ENCODE measurements at places on chromosomes 2 and 18. TPM values are rescaled to one million over a fixed set of nuclear protein-coding genes. Genes with fewer than 3 reads are reported as not detected.

Gene SERPINB12
- not detected for total RNA-seq

Gene CEBPZOS
- total RNA-seq = not detected

Gene ERMN
- not detected for total RNA-seq

Gene FLACC1
- 1.4 TPM for total RNA-seq

DNA sequence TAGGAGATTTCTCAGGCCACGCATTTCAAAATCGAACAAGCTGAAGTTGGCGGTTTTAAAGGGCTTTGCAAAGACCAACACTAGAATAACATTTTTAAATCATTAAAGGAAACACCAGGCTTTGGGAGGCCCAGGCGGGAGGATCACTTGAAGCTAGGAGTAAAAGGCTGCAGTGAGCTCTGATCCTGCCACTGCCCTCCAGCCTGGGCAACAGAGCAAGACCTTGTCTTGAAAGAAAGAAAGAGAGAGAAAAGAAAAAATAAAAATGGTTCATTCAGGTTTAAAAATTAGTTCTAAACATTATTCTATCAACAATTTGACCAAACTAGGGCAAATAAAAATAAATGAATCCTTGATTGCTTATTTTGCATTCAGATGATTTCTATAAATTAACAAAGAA is 789 bp upstream of the CHST9 start:
- no peaks in the 10 kb centered on the region for H3K36me3 ChIP-seq
- H3K27me3 ChIP-seq = peaks cover 59% of the 10 kb centered on the region
- DNase-seq = no peak
- H3K27ac ChIP-seq = no peak overlapping the region
- peaks cover 22% of the 10 kb centered on the region for H3K4me1 ChIP-seq

GRCh38 chr18:37778417-37779165 is 213.0 kb upstream of the CELF4 start:
- peaks cover 7% of the 10 kb centered on the region for H3K27me3 ChIP-seq
- H3K36me3 ChIP-seq = no peaks in the 10 kb centered on the region
- no peak overlapping the region for H3K4me3 ChIP-seq

- H3K4me3 ChIP-seq = no peak overlapping the region
- H3K36me3 ChIP-seq = peaks cover 16% of the 10 kb centered on the region
- H3K27me3 ChIP-seq = no peaks in the 10 kb centered on the region
- H3K4me1 ChIP-seq = peaks cover 43% of the 10 kb centered on the region
Measured at GRCh38 chr2:229800997-229801754, 86.8 kb upstream of the DNER start.

DNA sequence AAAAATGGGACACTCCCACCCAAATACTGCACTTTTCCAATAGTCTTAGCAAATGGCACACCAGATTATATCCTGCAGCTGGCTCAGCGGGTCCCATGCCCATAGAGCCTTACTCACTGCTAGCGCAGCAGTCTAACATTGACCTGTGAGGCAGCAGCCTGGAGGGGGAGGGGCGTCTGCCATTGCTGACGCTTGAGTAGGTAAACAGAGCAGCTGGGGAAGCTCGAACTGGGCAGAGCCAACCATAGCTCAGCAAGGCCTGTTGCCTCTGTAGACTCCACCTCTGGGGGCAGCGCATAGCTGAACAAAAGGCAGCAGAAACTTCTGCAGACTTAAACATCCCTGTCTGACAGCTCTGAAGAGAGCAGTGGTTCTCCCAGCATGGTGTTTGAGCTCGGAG is 110.4 kb downstream of the CTIF start:
- no peak overlapping the region for H3K4me3 ChIP-seq
- no peak overlapping the region for H3K27ac ChIP-seq
- no peak for DNase-seq
- no peaks in the 10 kb centered on the region for H3K27me3 ChIP-seq
- H3K36me3 ChIP-seq = peaks cover 27% of the 10 kb centered on the region

DNA sequence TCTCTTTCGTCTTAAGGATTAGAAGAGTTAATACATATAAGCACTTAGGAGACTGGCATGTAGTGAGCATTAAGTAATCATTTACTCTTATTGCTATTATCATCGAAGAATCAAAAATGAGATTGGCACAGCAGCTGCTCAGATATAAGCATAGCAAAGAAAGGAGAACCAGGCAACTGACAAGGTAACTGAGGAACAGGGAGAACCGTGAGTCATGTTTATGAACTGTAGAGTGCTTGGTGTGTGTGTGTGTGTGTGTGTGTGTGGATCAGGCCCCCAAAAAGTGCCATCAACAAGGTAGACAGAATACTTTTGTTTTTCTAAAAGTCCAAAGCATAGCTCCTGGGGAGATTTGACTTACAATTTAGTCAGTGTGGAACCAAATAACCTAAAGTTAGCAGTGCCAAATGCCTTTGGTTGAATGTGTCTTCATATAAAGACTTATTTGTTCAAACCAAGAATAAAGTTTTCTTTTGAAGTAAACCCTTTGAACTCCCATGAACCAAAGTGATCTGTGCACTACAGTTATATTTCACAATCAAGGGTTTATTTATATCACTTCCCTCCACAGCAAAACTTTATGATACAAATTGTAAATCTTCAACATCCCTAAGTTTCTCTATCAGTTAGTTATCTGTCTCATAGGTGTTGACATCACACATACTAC is 660.6 kb downstream of the NYAP2 start:
- H3K4me1 ChIP-seq = peaks cover 5% of the 10 kb centered on the region
- no peak overlapping the region for H3K27ac ChIP-seq
- no peak overlapping the region for H3K4me3 ChIP-seq
- no peak for DNase-seq
